ENCODE measurements at places on chromosomes 11 and 22.
A peak's percentile ranks its signal among the peaks of the same experiment; 100 is the strongest.

DNA sequence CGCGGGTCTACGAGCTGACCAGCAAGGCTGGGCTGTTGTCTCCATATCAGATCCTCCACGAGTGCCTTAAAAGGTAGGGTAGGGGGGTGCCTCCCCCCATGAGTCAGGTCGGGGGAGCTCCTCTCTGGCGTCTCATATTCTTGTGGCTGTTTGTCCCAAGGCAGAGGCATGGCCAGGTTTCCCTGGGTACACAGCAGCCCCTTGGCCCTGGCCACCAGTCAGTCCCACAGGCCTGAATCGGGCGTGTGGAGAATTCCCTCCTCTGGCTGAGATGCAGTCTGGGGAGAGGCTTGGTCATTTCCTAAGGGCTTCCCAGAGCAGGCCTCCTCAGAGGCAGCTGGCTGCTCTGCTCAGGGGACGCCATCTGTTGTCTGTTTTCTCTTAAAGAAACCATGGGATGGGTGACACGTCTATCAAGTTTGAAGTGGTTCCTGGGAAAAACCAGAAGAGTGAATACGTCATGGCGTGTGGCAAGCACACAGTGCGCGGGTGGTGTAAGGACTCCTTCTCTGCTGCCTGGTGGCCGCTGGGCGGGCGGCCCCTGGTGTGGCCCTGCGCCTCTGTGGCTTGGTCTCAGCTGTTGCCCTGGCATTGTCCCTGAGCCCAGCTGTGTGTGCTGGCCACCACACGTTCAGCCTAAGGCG is 9.6 kb upstream of the RANBP1 start:
- DNase-seq, result no peak

DNA sequence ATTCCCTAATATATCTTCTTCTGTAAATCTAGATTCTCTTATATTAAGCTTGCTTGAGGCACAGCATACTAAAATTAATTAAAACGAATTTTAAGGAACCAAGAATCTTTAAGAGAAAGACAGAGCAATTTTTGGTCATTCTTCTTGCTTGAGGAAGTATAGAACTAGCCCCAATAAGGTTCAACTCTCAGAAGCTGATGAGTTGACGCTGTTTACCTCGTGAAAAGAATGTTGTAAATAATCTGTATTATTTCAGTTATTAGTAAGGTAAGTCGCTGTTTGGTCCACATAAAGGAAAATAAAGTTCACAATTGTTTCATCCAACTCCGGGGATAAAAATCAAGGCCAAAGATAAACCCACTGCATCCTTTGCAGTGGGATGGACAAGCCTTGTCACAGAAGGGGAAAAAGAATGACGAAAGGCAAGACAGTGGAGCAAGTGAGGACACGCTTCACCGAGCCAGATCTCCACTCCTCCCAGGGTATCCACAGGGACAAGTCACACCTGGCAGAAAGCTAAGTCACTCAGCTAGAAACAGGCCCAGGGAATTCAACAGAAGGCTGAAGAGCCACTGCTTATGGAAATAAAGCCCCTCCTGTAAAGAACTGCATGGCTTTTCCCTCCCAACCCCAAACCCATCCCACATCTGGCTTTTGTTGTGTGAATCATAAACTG is 752 bp downstream of the POU2AF1 start:
- DNase-seq, result no peak

- no peak for DNase-seq
Observed at GRCh38 chr11:111878385-111878848, 548 bp downstream of the FDXACB1 start.

DNA sequence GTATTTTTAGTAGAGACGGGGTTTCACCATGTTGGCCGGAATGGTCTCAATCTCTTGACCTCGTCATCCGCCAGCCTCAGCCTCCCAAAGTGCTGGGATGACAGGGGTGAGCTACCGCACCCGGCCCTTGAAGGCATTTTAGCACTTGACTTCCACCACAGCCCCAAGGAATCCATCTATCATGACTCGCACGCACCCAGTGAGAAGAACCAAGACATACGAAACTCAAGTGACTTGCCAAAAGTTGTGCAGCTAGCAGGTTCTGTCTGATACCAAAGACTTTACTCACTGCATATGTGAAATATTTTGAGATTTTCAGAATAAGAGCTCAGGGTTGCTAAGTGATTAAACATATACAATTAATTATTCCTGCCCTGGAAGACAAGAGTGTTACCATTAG is 21.0 kb downstream of the FLI1 start:
- no peak for DNase-seq

DNA sequence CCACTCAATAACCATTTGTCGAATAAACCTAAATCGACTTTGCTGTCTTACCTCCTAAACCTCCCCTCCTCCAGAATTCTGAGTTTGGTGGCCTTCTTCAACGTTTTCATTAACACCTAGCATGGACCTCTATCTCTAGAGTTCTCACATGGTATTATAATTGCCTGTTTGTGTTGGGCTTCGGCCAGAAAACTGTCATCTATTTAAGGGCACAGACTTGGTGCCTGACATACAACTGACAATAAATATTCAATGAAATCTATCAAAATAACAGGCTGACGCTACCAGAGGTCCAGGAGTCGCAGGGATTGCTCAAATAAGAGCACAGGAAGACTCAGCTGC is 687 bp downstream of the ALKBH8 start:
- no peak for DNase-seq

- no peak for DNase-seq
Observed at GRCh38 chr22:50016988-50017700, 4.6 kb upstream of the IL17REL start.

DNA sequence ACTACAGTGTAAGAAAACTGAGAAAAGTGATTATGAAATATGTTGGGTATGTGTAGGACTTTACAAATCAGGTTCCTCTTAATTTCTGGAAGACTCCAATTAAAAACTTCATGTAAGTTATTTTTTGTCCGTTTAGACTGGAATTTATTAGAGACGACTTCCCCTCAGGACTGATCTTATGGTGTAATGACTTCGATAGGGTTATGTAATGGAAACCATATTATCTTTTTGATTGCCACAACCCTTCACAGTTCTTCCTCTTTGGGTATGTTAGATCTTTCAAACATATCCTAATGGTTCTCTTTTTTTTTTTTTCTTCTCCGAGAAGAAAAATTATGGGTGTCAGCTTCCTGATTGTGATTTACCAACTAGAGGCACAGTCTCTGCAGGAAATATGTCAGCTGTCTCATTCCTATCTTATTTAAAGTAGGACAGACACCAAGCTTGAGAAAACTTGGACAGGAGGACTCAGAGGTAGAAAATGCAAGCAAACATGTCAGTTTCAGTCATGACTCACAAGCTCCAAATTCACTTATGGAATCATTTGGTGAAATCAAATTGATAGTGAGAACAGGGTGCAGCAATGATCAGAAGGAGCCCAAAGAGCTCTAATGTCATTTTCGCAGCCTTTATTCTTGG is 11.1 kb upstream of the LDLRAD3 start:
- no peak for DNase-seq

DNA sequence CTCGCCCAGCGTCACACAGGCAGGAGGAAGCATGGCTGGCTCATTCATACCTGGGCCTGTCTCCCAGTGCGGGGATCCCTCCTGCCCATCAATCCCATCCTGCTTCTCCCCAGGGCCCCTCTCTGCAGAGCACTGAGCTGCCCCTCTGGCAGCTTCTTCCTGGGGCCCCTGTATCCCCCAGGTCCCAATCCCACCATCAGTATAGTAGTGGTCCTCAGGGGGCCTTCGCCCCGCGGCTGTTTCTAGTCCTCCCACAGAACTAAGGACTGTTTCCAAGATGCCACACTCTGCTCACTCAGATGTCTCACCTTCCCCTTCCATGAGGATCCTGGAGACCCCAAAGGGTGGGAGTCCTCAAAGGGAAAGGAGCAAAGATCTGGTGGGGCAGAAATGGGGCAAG is 97.6 kb downstream of the PDE2A start:
- no peak for DNase-seq

GRCh38 chr11:79346021-79346420 is 94.8 kb downstream of the TENM4 start:
- DNase-seq, result peak; percentile 54

DNA sequence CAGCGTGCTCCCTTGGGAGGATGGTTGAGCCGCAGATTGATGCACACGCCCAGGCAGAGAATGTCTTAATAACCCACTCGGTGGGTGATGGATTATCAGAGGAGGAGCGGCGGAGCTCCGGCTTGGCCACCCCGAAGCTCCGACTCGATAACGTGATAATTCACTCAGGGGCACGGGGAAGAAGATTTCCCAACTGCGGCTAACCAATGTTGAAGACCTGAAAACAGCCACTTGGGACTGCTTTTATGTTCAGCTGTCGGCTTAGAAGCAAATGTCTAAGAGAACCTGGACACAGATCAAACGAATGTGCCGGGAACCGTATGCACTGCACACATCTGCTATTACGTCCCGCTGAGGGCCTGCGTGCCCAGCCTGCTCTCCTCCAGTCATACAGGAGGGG is 206.8 kb upstream of the CADM1 start:
- no peak for DNase-seq

DNA sequence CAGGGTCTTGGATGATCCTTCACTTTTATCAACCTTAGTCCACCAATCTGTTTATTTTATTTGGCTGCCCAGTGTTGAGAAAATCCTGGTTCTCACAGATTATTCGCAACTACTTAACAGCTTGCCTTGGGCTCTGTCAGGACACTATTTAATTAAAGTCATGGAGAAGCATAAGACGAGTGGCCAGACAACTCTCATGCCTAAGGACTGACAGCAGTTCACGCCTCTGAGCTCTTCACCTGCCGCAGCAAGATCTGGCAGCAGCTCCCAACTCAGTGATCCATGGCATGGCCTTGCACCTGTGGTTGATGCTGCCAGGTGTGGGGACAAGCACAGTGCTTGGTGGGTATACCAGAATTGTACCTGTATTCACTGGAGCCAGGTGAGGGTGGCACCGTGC is 37.8 kb downstream of the HIRA start:
- no peak for DNase-seq

GRCh38 chr22:32674925-32675825 is 126.3 kb upstream of the TIMP3 start:
- DNase-seq, result no peak

- no peak for DNase-seq
Observed at GRCh38 chr22:32620992-32621391, 146.4 kb downstream of the FBXO7 start.

GRCh38 chr11:129528296-129528695 is 152.6 kb downstream of the BARX2 start:
- no peak for DNase-seq

DNA sequence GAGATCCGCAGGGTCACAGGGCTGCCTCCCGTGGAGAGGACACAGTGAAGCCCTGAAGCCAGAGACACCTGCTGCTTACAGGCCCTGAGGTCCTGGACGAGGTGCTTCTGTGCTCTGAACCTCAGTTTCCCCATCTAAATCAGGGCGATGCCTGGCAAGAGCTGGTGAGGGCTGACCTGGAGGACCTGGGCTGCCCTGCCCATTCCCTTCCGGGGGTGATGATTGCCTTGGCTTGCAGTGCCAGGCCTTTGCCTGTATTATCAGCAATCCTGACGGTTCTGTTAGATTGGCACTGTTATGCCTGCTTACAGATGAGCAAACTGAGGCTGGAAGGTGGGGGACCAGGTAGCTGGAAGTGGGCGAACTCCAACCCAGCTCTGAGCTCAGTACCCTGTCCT is 7.8 kb upstream of the GTSE1 start:
- no peak for DNase-seq

GRCh38 chr22:43802897-43803495 is 9.1 kb downstream of the EFCAB6 start:
- DNase-seq, result no peak

GRCh38 chr11:62680825-62681240 is 2.0 kb upstream of the UBXN1 start:
- peak; percentile 40 for DNase-seq

DNA sequence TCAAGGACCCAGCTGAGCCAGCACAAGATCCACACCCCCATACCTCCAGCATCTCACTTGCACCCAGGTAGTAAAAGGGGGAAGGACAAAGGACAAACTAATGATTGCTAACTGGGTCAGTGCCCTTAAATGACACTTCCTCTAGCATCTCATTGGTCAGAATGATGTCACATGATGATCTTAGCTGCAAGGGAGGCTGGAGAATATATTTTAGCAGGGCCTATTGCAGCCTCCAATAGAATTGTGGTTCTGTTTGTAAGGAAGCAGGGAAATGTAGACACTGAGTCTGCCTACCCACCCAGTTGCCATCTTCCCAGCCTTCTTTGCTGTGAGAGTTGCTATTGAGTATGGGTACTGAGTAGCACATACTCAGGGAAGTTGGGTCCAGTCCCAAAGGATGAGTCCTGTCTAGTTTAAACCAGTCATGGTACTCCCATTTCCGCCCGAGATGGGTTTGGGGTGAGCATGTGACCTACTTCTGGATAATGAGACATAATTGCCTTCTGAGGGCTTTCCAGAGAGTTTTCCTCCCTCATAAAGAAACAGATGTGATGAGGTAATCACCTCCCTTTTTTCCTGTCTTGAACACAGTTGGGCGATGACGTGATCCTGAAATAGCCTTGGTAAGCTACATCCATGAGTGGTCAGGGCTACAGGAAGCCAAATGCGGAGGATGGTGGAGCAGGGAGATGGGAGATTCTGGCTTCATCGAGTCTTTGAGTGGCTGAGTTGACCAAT is 5.5 kb upstream of the DNAL4 start:
- DNase-seq, result no peak

- no peak for DNase-seq
Observed at GRCh38 chr11:59891781-59892181, 13.2 kb downstream of the OOSP3 start.

- DNase-seq, result no peak
Observed at GRCh38 chr11:111347002-111347722, 31.9 kb downstream of the POU2AF1 start.

- DNase-seq, result peak; percentile 52
Observed at GRCh38 chr11:117663821-117664220, 133.2 kb downstream of the DSCAML1 start.

Measured in NCI-H1092 treated with DMSO at 0.1 percent for 48 hours (cell line).